ENCODE measurements at places on chromosomes 5 and 9. TPM values are rescaled to one million over a fixed set of nuclear protein-coding genes. Genes with fewer than 3 reads are reported as not detected.

Gene HAVCR2
- total RNA-seq = 51.9 TPM

Gene SLC25A2
- total RNA-seq = 1.1 TPM

Gene IL9
- not detected for total RNA-seq

Gene LIFR
- total RNA-seq = not detected

Gene FABP6
- not detected for total RNA-seq

Gene CXXC5
- total RNA-seq = 1.8 TPM

Gene SLC36A3
- not detected for total RNA-seq

Gene NR6A1
- total RNA-seq = 0.44 TPM

Gene TNFSF15
- 0.06 TPM for total RNA-seq

Gene FKTN
- total RNA-seq = 11.8 TPM

Gene PCDHGA5
- total RNA-seq = 0.12 TPM

Gene PLAC8L1
- 0.87 TPM for total RNA-seq

Gene PHF2
- 25.1 TPM for total RNA-seq

Gene LTC4S
- 0.91 TPM for total RNA-seq

Gene SLC27A4
- 26.1 TPM for total RNA-seq

Gene PIP5KL1
- 2.6 TPM for total RNA-seq

Gene SLC34A1
- 0.85 TPM for total RNA-seq

Gene SLC45A2
- total RNA-seq = 0.21 TPM

Gene PARP8
- total RNA-seq = 79.8 TPM

Gene TMEM215
- not detected for total RNA-seq

Gene INSL6
- total RNA-seq = not detected

Gene FOXD4L3
- not detected for total RNA-seq

Gene SLC35A4
- 100 TPM for total RNA-seq

Gene NXNL2
- not detected for total RNA-seq

Gene MRPL36
- 84.7 TPM for total RNA-seq

Gene PCDHB4
- not detected for total RNA-seq

Gene TOR2A
- total RNA-seq = 26.8 TPM

Gene PCDHGB7
- total RNA-seq = not detected

Gene NR4A3
- 20.4 TPM for total RNA-seq

Gene SLCO6A1
- total RNA-seq = not detected

Gene OLFM1
- 0.30 TPM for total RNA-seq

Gene TAF11L5
- total RNA-seq = not detected

Gene ARL10
- total RNA-seq = 6.3 TPM

Gene EFNA5
- total RNA-seq = not detected

Gene CCDC192
- total RNA-seq = not detected

Gene MAMDC4
- total RNA-seq = 15.5 TPM

Gene CCDC69
- 89.1 TPM for total RNA-seq

Gene JAKMIP2
- 6.1 TPM for total RNA-seq

Gene CSF2
- total RNA-seq = 164 TPM

Gene GPX3
- not detected for total RNA-seq

Gene KCNN2
- total RNA-seq = not detected

Gene FAM200C
- total RNA-seq = 0.61 TPM

Gene C9orf50
- total RNA-seq = not detected

Gene NCS1
- total RNA-seq = 16.9 TPM

Gene TAF1L
- not detected for total RNA-seq

Gene LCN2
- not detected for total RNA-seq

Gene FAM78A
- total RNA-seq = 80.0 TPM

Gene SLC23A1
- total RNA-seq = 2.5 TPM

Gene KIF4B
- total RNA-seq = 0.09 TPM

Gene PLEKHG4B
- total RNA-seq = not detected

Gene GMCL2
- total RNA-seq = not detected

Gene PCDHB9
- not detected for total RNA-seq

Gene SPATA31C1
- not detected for total RNA-seq

Gene RNF183
- not detected for total RNA-seq

Gene SPATA31D4
- not detected for total RNA-seq

Gene SOX30
- total RNA-seq = 0.09 TPM

Gene FBP2
- total RNA-seq = not detected

Gene PPP2R2B
- 6.7 TPM for total RNA-seq

Data from activated CD8-positive, alpha-beta memory T cell treated with anti-CD3 and anti-CD28 coated beads, Interleukin-2, amount 10 ng/mL, durations not matched to agents 7 days and 5 days (primary cell).